ENCODE measurements at places on chromosomes 1 and 21.

DNA sequence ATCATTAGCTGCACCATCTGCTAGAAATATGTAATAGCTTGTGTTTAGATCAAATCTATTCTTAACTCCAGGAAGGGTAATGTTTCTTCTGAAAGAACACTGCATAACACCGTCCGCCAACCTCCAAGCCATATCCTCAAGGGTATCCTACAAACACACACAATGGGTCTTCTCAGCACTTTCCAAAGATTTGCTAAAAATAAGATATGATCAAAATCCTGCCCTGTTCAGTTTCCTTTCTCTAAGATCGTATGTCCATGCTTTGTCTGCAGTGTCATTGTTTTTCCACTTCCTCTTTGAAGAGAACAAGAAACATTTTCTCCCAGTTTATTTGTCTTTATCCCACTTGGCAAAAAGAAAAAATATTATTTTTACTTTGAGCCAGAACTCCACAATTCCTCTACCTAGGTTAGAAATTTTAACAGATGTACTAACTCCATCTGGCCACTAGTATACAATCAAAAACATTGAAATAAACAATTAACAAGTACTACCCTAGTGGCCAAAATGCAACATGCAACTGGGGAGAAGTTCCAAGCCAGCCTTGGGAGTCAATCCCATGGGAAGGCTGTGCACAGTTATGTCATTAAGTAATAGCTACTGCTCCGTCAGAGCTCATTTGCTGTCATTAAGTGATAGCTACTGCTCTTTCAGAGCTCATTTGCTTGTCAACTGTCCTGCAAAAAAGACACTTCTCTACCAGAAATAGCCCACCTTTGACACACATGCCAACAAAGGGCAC, 37.8 kb downstream of the FRRS1 start:
- no peak for DNase-seq

GRCh38 chr1:114458237-114458777, 52.7 kb downstream of the TRIM33 start:
- DNase-seq, result no peak

GRCh38 chr21:41294548-41295231, 21.9 kb upstream of the FAM3B start:
- DNase-seq, result no peak

GRCh38 chr1:24985737-24986136, 55.7 kb upstream of the RUNX3 start:
- DNase-seq, result no peak

GRCh38 chr1:85171721-85172120, 29.1 kb downstream of the SYDE2 start:
- DNase-seq, result no peak

GRCh38 chr1:55916481-55916880, 662.9 kb downstream of the PLPP3 start:
- no peak for DNase-seq

DNA sequence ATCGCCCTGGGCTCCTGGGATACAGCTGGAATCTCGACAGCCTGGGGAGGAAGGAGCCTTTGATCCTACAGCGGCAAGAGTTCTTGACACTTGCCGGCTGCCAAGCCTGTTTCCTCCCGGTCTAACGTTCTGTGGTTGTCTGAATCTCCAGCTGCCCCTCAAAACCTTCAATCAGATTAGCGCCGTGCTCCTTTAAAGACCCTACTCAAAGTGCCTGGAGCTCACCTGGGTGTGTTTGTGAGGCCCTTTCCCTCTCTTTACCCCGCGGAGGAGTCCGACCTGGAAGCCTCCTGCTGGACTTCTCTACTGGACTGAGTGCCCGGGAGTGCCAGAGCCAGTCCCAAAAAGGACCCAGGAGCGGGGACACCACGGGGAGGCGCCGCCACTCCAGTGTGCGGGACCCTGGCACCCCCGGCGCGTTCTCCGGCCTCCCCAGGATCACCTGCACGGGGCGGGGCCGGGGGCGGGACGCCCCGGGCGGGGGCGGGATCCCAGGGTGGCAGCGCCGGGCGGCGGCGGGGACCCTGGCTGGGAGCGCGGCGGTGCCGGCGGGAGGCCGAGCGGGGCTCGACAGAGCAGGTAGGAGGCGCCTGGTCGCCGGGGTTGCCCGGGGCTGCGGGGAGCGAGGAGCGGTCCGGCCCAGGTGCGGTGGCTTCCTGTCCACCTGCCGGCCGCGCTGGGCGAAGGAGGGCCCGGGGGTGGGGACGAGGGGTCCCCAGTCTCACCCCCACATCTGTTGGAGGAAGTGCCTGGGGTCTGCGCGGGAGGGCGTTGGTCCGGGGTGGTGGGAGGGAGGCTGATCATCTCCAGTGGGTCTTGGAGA, at the start of gene NCMAP:
TSS of gene NCMAP (plus strand) at position 497 of the 823 bp plus-strand sequence. CDS start 39,344 bp downstream, outside the sequence.
- DNase-seq, result peak; percentile 79

- no peak for DNase-seq
Observed at GRCh38 chr1:217861658-217862057, 230.5 kb downstream of the SPATA17 start.

DNA sequence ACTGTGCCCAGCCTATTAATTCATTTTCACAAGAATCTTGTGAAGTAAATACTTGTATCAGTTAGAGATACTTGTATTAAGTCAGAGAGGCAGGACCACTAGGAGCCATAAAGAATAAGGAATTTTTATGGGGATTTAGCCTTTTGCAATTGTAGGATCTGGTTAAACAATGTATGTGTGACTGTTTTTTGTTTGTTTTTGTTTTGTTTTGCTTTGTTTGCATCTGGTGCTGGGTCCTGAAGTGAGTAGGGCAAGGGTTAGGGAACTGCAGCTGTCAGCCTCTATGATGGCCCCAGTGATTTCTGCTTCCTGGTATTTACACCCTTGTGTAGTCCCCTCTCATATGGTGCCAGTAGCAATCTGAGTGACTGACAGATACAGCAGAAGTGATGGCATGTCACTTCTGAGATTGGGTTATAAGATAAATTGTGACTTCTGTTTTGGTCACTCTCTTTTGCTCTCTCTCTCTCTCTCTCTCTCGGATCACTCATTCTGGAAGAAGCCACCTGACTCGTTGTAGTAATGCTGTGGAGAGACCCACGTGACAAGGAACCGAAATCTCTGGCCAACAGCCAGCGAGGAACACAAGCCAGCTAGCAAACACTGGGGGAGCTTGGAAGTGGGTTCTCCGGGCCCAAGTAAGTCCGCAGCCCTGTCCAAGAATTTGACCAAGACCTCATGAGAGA, 96.2 kb upstream of the MARK1 start:
- DNase-seq, result no peak

GRCh38 chr1:111489604-111490003, 13.8 kb downstream of the ADORA3 start:
- DNase-seq, result no peak

DNA sequence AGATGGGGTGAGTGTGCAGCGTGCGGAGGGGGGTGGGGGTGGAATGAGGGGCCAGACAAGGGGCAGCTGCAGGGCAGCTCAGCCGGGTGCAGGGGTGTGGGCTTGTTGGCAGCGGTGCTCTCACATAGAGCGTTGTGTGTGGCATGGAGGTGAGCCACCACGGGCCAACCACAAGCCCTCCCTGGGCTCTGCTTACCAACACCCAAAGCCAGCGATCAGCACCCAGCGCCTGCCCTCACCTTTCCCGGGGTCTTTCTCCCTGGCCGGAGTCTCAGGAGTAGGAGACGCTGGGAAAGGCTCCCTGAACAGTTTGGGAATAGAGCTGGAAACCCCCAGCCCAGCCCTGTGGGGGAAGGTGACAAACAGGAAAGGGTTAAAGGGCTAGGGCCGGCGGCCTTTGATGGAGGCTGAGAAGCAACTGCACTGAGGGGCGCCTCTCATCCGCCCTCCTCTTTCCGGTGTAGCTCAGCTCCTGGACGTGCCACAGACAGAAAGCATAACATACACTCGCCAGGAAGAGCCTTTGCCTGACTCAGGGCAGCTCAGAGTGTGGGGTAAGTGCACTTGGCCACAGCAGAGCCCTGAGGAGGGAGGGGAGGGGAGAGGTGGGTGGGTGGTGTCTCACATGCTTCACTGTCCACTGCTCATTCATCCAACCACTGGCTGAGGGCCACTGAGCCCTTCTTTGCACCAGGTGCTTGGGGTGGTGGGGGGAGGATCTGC, 577 bp downstream of the IKBKE start:
- DNase-seq, result peak; percentile 45

DNA sequence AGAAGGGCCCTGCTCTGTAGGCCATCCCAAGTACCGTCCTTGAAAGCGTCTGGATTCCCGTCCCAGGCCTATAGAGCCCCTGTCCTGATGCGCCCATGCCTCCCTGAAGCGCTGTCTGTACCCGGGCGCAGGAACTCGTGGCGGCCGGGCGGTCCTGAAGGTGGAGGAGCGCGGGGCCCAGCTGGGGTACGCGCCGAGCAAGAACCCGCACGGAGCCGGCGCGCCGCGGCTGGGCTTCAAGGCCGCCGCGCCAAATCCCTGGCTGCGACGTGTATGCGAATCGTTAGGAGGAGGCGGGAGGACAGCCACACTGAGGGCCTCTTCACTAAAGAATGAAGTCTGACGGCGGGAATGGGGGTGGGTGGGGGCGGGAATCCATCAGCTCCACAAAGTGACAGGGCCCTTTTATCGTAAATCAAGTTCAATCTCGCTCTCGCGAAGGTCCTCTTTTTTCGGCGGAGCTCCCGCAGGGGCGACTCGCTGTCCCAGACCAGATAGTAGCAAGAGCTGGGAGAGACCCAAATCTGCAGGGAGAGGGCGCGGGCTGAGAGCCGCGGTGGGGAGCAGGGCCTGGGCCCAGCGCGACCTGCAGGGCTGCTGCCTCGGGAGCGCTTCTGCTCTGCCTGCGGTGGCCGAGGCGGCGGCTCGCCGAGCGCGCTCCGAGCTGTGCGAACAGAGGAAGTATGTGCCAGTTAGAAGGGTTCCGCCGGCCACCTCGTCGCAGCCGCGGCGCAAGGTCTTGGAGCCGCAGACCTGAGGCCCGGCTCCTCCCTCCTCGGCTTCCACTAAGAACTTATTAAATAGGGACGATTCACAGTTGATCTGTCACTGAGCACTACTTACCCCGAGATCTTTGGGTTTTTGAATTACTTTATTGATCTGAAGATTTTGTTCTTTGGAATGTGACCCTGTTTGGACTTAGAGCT, 10.4 kb downstream of the BARHL2 start:
- DNase-seq, result no peak

DNA sequence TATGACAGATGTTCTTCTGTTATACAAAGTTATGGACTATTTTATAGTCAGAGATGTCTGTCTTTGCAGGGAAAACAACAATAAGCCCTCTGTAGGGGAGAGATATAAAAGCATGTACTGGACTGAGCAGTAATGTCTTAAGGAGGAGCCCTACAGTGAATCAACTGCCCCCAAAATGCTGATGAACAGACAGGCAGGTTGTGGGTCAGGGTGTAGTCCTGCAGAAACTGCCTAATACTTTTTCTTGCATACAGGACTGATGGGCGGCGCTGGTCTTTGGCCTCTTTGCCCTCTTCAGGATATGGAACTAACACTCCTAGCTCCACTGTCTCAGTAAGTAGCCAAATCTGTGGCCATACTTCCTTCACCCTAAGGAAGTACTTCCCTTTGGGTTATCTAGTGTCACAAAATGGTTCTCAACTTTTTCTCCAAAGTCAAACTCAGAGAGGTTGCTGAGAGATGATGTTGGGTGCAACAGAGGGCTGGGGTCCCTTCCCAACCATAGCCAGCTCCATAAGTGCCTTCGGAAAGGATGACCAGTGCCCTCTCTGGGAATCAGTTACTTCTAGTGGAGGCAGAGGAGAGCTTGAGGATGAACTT, 129.8 kb downstream of the PIK3R3 start:
- no peak for DNase-seq

GRCh38 chr1:22257290-22258275, 114.7 kb upstream of the WNT4 start:
- peak; percentile 78 for DNase-seq

- DNase-seq, result no peak
Observed at GRCh38 chr1:27604579-27605299, 795 bp upstream of the AHDC1 start.

- DNase-seq, result no peak
Observed at GRCh38 chr1:58620926-58621325, 43.9 kb upstream of the TACSTD2 start.

GRCh38 chr1:195894411-195894810, 713.8 kb downstream of the KCNT2 start:
- no peak for DNase-seq

- no peak for DNase-seq
Observed at GRCh38 chr1:23441446-23442148, 17.0 kb upstream of the TCEA3 start.

DNA sequence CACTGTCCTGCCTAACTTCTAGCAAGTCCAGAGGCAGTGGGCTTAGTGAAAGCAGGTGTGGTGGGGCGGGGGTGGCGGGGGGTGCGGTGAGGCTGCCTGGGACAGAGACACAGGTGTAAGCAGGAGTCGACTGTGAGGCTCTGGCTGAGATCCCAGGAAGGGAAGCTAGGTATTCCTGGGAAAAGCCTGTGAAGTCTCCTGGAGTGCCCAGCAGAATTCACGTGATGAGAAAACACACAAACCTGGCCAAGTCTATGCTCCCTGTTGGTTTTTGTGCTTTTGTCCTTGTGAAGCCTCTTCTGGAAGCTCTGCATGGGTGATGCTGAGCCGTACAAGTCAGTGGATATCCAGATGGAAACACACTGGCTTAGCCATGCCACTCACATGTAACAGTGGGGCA, 5.3 kb downstream of the GALNT2 start:
- no peak for DNase-seq

DNA sequence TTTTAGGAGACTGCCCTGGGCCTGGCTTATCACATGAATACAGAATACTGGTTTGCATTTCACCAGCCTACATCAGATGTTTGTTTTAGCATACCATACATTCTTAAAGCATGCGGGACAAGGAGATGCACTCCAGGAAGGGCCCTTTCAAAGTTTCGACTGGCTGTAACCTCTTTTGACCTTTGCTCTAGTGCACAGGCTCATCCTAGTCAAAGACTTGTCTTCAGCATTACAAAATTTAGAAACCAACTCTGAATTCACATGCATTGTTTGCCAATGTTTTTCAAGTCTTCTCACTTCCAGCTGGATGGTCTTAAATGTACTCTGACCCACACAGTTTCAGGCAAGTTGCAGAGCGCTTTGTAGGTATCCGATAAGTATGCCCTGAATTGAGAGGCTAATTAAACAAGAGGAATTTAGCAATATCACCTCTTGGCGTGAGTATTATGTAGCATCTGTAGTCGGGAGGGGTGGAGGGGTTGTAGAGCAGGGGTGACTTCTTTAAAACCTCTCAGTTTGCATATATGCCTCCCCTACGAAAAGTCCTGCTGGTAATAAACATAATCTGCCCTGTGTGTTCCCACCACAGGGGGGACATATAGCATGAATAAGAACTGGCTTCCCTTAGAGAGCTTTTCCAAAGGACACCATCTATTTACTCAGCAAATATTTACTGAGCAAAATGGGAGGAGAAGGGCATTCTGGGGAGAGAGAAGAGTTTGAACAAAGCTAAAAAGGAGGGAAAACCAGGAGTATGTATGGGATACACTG, 24.4 kb upstream of the AHCYL1 start:
- peak; percentile 23 for DNase-seq

DNA sequence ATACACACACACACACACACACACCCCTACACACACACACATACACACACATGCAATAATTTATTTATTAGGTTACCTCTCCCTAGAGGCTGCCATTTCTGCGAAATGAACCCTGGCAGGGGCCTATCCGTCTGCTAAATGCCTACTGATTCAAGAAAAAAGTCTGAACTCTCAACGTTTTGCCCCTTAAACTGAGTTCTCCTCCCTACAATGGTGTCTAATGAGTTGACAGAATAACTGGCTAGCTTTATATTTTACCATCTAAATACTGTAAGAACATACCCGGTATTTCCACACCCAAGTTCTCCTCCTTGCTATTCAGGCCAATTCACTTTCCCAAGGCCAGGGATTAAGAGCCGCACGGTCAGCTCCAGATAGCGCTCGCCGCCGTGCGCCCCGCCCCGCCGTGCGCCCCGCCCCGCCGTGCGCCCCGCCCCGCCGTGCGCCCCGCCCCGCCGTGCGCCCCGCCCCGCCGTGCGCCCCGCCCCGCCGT, 339 bp upstream of the RNPC3 start:
- no peak for DNase-seq

GRCh38 chr1:101290119-101290921, 53.5 kb downstream of the S1PR1 start:
- DNase-seq, result no peak

Measured in colonic mucosa (tissue), 4 donors.